ENCODE measurements at places on chromosomes 11 and 22.

DNA sequence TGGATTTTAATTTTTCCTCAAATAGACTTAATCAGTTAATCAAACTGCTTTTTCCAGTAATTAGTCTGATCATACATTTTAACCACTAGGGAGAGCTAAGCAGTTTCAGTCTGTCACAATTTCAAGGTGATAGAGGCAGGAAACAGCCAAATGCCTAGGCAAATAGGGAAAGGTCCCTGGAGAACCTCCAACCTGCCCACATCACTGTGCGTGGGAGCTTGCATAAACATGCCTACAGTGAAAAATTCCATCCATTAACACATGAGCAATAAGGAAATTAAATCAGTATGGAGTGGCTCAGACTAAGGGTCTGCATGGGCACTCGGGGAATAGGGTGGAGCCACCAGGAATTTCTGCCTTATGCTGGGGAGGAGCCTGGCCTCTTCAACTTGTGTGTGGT, 74.6 kb downstream of the AASDHPPT start:
- DNase-seq, result no peak

DNA sequence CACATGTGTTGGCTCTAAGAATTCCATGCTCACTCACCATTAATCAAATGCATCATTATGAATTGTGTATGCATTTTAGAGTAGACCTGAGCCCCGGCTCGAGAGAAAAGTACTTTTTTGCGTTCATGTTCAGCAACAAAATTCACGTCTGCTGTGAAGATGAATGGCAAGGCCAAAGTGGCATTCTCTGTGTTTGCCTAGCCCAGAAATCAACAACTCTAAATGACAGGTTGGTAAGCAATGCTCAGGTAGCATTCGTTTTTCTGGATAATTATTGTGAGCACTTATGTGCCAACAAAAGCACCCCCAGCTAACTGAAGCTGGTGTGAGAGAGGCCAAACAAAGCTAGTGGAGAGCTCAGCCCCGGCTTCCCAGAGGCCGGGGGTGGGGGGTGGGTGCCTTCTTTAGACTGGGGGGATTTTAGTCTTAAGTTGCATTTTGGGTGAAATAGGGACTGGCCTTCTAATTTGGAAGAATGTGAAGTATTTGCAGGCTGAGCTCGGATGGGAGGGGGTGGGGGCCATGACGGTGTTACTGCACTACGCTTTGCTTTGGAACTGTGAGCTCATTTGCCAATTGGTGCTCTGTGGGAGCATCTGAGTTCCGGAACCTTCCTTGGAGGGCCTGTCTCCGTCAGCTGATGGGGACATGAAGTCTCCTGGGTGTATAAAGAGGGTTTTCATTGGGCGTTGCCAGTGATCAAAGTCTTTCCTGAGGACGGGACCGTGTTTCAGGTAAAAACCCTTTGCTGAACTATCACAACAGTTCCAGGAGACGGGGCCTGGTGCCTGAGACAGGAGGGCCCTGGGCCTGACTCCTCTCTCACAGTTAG, 29.0 kb upstream of the ALX4 start:
- no peak for DNase-seq

GRCh38 chr11:29435421-29435820, 581.4 kb downstream of the KCNA4 start:
- DNase-seq, result no peak

DNA sequence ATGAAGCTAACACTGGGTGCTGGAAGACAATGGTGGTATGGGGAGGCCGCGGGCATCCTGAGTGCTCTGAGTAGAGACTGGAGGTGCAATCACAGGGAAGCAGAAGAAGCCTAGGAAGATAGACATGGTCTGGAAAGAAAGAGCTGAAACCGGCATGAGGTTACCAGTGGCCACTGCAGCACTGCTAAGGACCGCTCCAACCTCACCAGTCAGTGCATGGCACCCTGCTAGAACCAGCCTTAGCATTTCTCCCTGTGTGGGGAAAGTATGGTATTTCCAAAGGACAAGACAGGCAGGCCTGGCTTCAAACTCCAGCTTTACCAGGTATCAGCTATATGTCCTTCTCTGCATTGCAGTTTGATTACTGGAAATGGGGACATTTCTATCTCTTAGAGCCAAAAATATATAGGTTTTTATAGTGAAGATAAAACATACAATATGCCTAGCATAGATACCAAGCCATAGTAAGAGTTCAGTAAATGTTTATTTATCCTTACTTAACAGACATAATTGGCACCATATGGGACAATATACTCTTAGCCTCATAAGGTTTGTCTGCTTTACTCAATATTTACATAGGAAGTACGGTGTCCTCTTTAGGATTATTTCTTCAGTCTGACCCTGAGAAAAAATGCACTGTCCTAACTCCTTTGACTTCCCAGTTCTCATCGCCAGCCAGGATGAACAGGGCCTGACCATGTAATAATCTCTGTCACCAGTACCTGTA, 231.1 kb downstream of the TENM4 start:
- DNase-seq, result no peak

- peak; percentile 33 for DNase-seq
Observed at GRCh38 chr11:35914816-35915215, 29.0 kb upstream of the LDLRAD3 start.

- no peak for DNase-seq
Observed at GRCh38 chr11:66494458-66494857, 14.2 kb downstream of the DPP3 start.

- peak; percentile 41 for DNase-seq
Observed at GRCh38 chr11:64885367-64886286, 7.2 kb upstream of the EHD1 start.

DNA sequence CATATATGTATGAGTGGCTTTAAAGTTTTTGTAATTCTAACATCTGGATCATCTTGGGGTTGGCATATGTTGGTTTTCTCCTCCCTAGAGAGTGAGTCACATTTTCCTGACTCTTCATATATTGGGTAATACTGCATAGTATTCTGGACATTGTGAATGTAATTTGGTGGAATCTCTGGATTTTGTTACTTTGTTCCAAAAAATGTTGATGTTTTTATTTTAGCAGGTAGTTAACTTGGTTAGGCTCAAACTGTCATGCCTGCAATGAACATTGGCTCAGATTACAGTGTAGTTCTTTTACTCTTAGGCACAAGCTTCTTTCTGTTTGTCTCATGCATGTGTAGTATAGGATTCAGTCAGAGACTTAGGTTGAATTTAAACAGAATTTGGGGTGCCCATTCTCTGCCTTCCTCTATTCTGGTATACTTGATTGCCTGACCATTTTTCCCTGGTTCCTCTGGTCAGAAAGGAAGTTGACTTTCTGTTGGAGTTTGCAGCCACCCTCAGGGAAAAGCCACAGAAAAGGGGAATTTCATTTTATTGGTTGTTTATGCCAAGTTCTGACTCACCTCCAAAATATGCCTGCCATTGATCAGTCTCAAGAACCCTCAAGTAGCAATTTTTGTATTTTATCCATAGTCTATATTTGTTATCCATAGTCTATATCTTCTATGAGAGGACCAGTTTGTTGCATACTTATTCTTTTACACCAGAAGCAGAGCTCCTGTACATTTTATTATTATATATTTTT, 151.7 kb downstream of the UVRAG start:
- DNase-seq, result no peak

DNA sequence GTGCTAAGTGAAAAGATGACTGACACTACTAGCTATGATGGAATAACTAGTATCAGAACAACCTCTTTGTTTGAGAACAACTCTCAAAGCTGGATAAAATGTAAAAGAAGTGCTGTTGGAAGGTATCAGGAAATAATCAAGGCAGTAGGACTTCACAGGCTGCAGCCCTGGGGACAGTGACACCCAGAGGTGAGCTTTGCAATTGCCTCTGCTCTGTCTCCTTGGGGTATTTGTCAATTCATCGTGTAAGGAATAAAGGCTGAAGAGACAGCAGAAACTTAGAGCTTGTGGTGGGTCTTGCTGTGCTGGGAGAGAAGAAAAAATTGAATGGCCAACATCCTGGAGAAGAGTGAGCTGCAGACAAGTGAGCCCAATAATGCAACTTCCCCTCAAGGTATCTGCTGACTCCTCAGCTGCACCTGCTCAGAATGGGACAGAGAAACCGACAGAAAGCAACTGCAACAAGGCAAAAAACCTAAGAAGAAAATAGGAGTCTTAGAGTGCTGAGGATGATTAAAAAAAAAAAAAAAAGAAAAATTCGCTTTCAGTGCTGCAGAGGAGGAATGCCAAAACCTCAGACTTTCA, 141.1 kb downstream of the RCN1 start:
- peak; percentile 19 for DNase-seq

GRCh38 chr11:123168955-123169484, 26.0 kb downstream of the CLMP start:
- DNase-seq, result no peak

DNA sequence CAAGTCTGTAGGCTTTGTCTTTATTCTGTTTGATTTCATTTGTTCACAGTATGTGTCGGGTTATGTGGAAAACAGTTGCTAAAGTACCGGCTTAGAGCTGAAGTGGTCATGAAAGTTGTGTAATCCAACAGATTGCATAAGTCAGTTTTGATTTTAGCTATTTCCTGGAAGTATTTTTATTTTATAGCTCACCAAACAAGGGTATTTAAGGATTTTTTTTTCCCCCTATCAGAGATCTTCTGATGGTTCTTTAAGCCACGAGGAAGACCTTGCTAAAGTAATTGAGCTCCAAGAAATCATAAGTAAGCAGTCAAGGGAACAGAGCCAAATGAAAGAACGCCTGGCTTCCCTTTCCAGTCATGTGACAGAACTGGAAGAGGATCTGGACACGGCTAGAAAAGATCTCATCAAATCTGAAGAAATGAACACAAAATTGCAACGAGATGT, 55.9 kb downstream of the PPFIA1 start:
- no peak for DNase-seq

GRCh38 chr11:77879218-77879617, 58.3 kb downstream of the AAMDC start:
- DNase-seq, result no peak

- no peak for DNase-seq
Observed at GRCh38 chr22:37197451-37198257, 9.6 kb upstream of the C1QTNF6 start.

- peak; percentile 88 for DNase-seq
Observed at GRCh38 chr11:15969281-15969680, 387.1 kb downstream of the SOX6 start.

DNA sequence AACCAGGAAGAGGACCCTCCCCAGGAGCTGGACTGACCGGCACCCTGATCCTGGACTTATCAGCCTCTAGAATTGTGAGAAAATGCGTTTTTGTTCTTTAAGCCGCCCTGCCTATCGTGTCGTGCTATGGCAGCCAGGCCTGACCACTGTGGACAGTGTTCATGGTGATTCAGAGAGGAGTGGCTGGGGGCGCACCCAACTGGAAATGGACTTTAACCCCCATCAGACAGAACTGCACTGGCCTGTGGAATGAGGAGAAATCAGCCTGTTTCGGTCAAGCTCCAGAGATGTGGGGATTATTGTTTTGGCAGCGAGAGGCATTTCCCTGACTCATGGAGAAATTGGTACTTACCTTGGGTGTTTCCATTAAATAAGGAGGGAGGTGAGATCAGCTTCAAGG, 1437.8 kb downstream of the BRD1 start:
- no peak for DNase-seq

DNA sequence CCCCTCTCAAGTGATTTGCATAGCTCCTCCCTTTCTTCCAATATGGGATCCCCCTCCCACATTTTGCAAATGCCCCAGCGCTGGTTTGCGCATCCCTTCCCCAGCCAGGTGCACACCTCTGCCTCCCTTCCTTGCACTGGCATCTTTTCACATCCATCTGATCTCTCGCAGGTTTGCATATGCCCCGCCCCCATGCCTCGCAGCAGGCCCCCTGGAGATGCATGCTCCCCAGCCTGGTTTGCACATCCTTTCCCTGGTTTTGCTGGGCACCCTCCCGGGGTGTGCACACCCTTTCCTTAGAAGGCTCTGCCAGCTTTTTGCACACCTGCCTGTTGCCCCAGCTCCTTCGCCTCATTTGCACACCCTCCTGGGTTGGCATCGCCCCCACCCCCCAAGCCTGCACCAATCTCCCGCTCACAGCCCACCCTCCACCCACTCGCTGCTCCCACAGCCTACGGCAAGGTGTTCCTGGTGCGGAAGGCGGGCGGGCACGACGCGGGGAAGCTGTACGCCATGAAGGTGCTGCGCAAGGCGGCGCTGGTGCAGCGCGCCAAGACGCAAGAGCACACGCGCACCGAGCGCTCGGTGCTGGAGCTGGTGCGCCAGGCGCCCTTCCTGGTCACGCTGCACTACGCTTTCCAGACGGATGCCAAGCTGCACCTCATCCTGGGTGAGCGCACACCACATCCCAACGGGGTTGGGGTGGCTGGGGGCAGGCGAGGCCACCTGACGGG, 917 bp downstream of the RPS6KA4 start:
- DNase-seq, result peak; percentile 52

GRCh38 chr11:27205250-27205649, 157.8 kb downstream of the CCDC34 start:
- DNase-seq, result no peak

GRCh38 chr11:133946541-133947318, 10.0 kb downstream of the IGSF9B start:
- DNase-seq, result no peak

- no peak for DNase-seq
Observed at GRCh38 chr11:7892059-7892699, 38.9 kb downstream of the OR10A6 start.

GRCh38 chr11:92897487-92897886, 72.0 kb upstream of the MTNR1B start:
- DNase-seq, result no peak

GRCh38 chr22:27772081-27772983, 29.2 kb downstream of the MN1 start:
- no peak for DNase-seq

GRCh38 chr11:47863898-47864430, 15.8 kb upstream of the NUP160 start:
- no peak for DNase-seq

DNA sequence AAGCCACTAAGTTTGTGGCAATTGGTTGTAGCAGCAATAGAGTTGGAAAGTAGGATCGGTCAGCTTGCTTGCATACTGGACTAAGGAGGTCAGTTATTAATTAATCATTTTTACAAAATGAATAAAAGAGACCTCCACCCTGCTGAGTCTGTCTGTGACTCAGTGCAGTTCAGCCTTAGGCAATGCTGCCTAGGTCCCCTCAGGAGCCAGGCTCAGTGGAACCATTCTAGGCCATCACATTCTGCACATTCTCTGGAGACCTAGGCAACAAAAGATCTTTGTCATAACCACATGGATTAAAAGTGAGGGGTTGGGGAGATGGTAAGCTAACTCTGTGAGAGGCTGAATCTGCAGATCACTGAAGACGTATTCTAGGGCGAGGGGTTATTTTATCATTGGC, 178.7 kb upstream of the CADM1 start:
- DNase-seq, result no peak

All from hematopoietic multipotent progenitor cell (in vitro differentiated cells).